ENCODE measurements at places on chromosomes 1 and 21.

- DNase-seq: no peak
These were observed 40.7 kb upstream of the NEK7 start for GRCh38 chr1:198116069-198116468.

DNA sequence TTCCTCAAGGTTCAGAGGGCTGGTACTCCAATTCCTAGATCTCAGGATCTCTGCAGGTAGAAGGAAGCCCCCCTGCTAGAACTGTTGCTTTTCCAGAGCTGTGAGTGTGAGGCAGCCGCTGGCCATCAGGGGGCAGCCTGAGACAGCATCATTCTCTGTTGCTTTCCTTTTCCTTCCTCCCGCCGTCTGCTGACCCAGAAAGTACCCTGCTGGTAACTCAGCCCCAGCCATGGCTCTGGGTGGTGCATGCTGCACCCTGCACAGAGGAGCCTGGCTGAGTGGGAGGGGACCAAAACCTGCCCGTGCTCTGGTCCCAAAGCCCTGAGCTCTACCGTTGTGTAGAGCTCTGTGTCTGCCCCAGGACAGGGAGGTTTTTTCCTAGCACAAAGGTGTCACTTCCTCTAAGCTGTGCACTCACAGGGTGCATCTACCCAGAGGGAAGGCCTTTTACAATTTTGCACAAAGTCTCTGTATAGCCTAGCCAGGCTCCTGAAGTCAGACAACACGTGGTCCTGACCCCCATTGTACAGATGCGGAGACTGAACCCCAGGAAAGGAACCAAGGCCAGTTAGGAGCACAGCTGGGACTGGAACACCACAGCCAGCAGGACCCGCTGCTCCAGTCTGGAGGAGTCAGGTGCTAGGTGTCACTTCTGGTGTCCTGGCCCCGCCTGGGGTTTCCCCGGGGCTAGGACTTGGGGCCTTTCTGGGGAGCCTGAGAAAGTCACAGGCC is 5.6 kb upstream of the FAM131C start:
- DNase-seq: peak; percentile 34

- no peak for DNase-seq
These were observed 41.8 kb upstream of the POFUT2 start for GRCh38 chr21:45329261-45330074.

DNA sequence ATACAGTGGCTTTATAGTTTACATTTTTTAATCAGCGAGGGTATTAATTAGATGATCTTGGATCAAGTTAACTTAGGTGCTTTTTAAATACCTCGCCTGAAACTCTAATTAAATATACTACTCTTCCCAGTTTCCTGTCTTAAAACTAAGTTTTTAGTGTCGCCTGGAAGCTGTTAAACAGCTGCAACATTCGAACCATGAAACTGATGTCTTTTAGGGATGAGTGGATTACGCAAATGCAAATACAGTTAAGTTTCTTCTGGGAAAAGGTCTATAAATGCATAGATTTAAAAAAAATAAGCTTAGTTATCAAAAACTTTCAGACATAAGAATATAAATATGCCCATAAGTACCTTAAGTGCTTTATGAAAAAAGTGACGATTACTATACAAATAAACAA is 228.3 kb downstream of the PTPRC start:
- DNase-seq: no peak

DNA sequence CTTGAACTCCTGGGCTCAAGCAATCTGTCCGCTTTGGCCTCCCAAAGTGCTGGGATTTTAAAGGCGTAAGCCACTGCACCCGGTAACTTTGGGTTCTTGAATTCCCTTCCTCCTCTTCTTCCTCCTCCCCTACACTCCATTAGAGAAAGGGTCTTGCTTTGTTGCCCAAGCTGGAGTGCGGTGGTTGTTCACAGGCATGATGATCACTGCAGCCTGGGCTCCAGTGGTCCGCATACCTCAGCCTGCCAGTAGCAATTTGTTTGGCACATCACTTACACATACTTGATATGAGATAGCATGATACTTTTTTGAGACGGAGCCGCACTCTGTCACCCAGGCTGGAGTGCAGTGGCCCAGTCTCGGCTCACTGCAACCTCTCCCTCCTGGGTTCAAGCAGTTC is 2.2 kb downstream of the DEGS1 start:
- no peak for DNase-seq

GRCh38 chr1:145935708-145936107 is 8.4 kb upstream of the RBM8A start:
- DNase-seq: no peak

DNA sequence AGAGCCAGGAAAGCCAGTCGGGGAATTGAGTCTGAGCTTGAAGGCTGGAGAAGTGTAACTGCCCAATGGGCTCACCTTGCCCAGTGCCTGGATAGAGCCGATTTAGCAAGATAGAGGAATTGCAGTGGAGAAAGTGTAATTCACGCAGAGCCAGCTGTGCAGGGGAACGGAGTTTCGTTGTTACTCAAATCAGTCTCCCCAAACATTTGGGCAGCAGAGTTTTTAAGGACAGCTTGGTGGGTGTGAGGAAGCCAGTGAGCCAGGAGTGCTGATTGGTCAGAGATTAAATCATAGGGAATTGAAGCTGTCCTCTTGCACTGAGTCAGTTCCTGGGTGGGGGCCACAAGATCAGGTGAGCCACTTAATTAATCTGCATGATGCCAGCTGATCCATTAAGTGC is 28.4 kb upstream of the NLRP3 start:
- no peak for DNase-seq

GRCh38 chr1:203461717-203462116 is 13.9 kb upstream of the PRELP start:
- no peak for DNase-seq

DNA sequence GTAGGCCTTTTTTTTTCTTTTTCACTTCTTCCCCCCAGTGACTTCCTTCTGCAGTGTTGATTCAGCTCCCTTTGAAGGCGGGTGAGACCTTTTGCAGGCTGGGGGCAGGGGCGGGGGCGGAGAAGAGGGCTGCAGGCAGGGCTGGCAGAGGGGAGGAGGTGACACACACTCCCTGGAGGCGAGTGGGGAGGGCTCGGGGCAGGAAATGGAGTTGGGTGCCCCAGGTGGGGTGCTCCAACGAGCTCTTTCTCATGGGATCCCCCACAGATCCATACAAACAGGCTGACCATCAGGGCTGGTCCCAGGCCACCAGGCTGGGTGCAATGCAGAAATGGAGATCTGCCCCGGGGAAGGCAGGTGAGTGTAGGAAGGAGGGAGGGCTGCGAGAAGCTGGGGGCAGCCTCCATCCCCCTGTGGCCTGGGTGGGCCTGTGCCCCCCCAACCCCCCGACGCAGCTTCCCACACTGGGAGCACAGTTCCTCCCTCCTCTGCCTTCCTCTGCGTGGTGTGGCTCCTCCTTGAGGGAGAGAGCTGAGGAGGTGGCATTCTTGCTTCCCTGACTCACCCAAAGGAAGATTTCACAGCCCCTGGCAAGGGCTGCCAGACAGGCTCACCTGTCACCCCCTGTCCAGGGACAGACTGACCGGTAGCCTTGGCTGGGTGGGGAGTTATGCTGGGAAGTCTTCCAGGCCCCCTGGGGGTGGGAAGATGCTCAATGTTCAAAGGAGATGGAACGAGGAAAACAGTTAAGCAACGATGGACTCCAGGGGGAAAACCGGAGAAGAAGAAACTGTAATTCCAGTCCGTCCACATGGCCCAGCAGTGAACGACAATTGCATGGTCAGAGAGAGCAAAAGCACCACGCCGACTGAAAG is 7.1 kb upstream of the ITGB2 start:
- DNase-seq: no peak

DNA sequence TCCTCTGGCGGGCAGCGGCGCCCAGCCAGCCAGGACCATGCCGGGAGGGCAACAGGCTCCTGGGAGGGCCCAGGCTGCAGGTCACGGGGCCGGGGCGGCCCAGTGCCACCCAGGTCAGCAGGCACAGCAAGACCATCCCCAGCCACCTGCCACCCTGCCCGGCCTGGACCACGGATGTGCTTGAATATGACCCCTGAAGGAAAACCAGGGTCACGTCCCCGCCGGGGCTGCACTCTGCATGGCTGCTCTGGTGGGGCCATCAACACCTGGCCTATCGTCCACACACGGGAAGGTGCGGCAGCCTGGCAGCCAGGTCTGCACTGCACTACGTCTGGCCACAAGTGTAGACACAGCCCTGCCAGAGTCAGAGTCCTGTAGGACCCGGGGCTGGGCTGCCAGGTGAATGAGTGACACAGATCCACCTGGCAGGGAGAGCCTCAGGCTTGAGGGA is 6.9 kb downstream of the WNT9A start:
- DNase-seq: no peak

DNA sequence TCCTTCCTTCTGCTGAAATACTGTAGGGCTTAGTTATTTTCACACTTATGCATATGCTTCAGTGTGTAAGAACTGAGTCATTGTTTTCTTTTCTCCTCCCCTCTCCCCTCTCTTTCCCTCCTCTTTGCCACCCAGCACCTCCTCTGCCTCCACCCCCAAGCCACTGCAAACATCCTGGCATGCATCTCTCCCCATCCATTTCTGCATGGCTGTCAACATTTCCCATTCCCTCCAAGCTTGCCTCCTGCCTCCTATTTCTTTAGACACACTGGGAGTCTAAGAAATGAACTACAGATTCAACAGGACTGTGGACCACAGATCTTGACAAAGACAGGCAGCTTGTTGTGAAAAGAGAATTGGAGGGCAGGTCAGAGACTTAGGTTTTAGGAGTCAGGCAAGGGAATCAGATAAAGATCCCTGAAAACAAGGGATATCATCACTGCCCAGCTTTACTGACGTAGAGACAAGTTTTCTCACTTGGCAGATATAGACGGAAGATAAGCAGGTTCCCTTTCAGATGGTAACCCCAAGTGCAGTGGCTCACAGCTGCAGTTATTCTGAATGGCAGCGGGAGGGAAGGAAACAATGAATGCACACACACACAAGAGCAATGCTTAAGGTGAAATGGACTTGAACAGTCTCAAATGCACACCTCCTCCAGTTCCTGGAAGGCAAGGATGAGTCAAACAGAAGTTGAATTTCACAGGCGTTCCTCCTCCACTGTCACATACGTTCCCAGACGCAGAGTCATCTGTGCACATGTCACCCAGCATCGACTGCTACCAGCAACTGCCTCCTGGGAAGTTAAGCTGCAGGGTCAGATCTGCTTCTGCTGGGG is 56.1 kb downstream of the HIVEP3 start:
- no peak for DNase-seq

DNA sequence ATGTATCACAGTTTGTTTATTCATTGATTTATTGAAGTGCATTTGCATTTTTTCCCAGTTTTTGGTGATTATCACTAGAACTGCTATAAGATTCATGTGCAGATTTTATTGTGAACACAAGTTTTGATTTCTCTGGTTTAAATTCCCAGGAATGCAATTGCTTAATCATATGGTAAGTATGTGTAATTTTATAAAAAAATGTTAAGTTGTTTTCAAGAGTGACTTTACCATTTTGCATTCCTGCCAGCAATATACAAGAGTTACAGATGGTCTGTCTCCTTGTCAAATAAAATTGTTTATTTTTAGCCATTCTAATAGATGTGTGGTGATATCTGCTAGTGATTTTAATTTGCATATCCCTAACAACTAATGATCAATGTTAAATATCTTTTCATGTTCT is 127.3 kb upstream of the APP start:
- DNase-seq: no peak

DNA sequence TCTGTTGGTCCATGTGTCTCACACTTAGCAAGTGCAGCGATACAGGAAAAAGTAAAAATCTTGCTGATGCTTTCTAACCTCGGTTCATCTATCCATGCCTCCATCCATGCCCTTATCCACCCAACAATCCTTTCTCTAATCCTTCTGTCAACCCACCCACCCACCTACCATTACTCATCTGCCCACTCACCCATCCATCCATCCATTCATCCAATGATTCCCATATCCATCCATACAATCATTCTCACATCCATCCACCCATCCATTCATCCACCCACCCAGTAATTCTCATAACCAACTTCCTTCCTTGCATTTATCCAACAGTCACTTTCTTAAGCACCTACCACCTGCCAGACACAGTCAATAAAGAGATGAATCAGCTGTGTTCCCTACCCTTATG is 6.1 kb upstream of the IGSF21 start:
- no peak for DNase-seq

- no peak for DNase-seq
These were observed 10.1 kb downstream of the HECTD3 start for GRCh38 chr1:45001011-45001481.

- DNase-seq: no peak
These were observed 21.5 kb upstream of the SLC25A34 start for GRCh38 chr1:15714406-15715136.

GRCh38 chr1:8962812-8963530 is 17.3 kb downstream of the CA6 start:
- peak; percentile 68 for DNase-seq

- DNase-seq: peak; percentile 45
These were observed 29.4 kb upstream of the KCNA10 start for GRCh38 chr1:110548381-110548780.

- DNase-seq: no peak
These were observed 21.2 kb upstream of the DIP2A start for GRCh38 chr21:46437511-46437910.

DNA sequence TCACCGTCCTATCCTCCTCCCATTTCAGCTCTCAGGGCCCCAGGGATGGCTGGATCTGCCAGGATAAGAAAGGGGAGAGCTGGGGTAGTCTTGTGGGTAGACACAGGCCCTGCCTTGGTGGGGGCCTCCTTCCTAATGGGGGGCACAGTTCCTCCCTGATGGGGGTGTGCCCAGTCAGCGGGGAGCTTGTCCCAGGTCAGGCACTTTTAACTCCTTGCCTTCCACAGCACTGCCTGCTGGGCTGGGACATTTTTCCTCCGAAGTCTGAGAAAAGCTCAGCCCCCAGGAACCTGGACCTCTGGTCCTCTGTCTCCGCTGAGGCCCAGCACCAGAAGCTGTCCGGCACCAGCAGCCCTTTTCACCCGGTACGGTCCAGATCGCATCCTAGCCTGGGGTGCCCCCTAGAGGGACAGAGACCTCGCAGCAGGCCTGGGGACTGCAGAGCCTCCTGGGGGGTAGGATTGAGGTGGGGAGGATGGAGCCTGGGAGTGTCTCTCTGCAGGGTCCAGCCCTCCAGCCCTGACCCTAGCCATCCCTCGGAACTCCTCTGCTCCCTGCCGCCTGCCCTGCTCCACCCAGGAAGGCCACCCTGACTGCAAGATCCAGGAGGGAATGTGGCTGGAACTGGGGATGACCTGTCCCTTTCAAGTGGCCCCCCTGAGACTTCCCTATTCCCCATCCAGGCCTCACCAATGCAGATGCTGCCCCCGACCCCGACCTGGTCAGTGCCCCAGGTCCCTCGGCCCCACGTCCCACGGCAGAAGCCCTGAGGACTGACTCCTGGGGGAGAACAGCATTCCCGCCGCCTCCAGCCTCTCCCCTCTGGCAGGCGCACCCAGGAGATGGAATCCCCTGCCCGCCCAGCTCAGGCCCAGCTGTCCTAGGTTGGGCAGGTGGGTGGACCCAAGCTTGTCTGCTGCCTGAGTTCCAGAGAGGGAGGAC is 12.0 kb downstream of the MIIP start:
- no peak for DNase-seq

DNA sequence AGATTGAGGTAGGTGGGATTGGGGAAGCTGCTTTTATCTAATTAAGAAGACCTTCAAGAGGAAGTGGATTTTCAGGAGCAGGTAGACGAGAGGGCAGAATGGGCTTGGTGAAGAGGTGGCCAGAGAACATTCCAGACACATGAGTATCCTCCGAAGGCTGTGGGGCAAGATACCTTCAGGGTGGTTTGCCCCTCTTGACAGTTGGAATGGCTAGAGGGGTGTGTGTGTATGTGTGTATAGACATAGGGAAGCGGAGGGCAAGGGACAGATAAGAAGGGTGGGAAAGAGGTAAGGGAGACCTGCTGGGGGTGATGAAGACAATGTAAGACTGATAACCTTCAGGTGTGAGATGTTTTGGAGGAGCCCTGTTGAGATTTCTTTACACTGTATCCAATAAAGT is 46.8 kb upstream of the TSPAN2 start:
- no peak for DNase-seq

- DNase-seq: no peak
These were observed 61.8 kb downstream of the RGS13 start for GRCh38 chr1:192697771-192698170.
